Thoracic aorta (tissue), 2 donors: ENCODE measurements at places on chromosomes 12 and 14.

GRCh38 chr14:91038439-91038838 lies 22.0 kb downstream of the RPS6KA5 start:
- H3K36me3 ChIP-seq = no peaks in the 10 kb centered on the region
- no peak for DNase-seq
- H3K27me3 ChIP-seq = no peaks in the 10 kb centered on the region
- no peak overlapping the region for H3K27ac ChIP-seq

DNA sequence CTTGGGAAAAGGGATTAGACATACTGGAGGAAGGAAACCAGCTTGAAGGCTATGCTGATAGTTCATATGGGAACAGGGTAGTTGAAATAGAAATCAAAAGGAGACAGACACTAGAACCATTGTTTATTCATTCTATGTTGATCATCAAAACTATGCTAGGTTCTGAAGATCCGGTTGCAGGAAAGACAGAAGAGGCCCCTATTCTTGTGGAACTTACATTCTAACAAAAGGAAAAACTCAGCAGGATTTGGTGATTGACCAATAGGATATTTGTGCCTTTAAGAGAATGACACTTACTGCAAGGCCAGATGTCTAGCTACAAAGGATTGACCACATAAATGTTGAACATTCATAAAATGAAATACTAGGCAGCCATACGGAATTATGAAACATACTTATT lies 179.2 kb downstream of the AKAP6 start:
- H3K4me3 ChIP-seq = no peak overlapping the region
- peaks cover 43% of the 10 kb centered on the region for H3K4me1 ChIP-seq
- no peaks in the 10 kb centered on the region for H3K36me3 ChIP-seq
- DNase-seq = no peak
- peak overlapping the region; percentile 67 for H3K27ac ChIP-seq

DNA sequence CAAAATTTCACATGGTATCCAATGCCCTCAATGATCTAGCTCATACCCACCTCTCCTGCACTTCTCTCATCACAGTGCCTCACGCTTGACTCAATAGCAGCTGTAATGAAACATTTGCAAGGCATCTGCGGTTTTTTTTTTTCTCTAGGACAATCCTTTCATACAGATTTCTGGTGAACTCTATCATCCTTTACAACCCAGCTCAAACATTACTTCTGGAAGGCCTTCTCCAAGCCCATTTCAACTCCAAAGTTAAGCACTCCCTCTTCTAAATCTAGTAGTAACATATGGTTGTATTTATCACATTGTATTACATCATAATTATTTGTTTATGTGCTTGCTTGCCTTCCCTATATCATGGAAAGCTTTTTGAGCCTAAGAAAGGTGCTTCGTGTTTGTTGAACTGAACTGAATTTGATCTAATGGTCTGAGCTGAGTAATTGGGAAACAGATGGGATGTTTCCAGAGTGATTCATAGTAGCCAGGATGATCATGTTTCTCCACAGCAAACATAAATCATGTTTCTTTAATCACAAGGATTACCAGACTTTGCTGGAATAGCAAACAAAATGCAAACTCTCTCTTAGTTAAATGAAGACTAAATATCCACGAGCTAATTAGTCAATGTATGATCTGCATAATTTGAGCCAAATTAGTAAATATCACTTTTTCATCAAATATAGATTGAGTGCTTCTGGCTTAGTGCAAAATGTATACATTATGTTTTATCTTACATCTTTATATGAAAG lies 14.3 kb downstream of the CFL2 start:
- no peak overlapping the region for H3K27ac ChIP-seq
- no peaks in the 10 kb centered on the region for H3K36me3 ChIP-seq
- H3K4me3 ChIP-seq = no peak overlapping the region
- no peak for DNase-seq

GRCh38 chr14:33948145-33948868 lies 2.6 kb downstream of the EGLN3 start:
- peak overlapping the region; percentile 74 for H3K27ac ChIP-seq
- no peak for DNase-seq
- H3K4me1 ChIP-seq = peaks cover 34% of the 10 kb centered on the region

- DNase-seq = no peak
- no peaks in the 10 kb centered on the region for H3K36me3 ChIP-seq
- H3K27ac ChIP-seq = no peak overlapping the region
- H3K4me3 ChIP-seq = no peak overlapping the region
- H3K4me1 ChIP-seq = peaks cover 12% of the 10 kb centered on the region
Observed at GRCh38 chr12:8685051-8685450, 12.7 kb upstream of the RIMKLB start.

GRCh38 chr12:15591811-15592210 lies 197.4 kb downstream of the EPS8 start:
- H3K36me3 ChIP-seq = peaks cover 3% of the 10 kb centered on the region
- no peaks in the 10 kb centered on the region for H3K4me1 ChIP-seq
- H3K27ac ChIP-seq = no peak overlapping the region
- no peaks in the 10 kb centered on the region for H3K27me3 ChIP-seq
- H3K4me3 ChIP-seq = no peak overlapping the region
- DNase-seq = no peak

DNA sequence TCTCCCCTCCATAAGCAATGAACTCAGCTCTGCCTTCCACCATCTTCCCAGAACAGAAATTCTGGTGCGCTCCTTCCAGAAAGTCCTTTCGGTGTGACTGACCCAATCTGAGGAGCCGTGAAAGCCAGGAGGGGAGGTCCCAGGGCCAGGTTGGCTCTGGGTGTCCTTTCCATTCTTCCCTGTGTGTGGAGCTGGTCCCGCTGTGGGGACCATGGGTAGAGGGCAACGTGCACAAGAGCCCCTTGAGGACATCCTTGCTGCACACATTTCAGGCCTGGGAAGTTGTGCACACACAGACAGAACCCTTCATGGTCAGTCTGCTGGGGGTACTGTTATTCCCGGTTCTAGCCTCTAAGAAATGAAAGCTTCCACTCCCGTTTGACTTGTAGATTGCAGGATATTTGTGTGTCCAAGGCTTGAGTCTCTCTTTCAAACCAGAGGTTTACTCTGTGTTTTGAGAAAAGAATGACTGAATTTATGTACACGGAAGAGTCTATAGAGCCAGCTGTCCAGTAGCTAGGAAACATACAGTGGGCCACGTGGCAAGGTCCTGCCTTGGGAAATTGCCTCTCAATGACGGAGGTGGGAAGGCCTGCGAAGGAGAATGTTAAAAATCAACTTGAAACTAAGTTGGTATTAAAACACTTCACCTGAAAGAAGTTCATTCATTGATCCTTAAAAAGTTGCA lies 10.1 kb downstream of the NFKBIA start:
- DNase-seq = no peak
- peaks cover 12% of the 10 kb centered on the region for H3K4me1 ChIP-seq
- peaks cover 10% of the 10 kb centered on the region for H3K36me3 ChIP-seq
- H3K27me3 ChIP-seq = no peaks in the 10 kb centered on the region

DNA sequence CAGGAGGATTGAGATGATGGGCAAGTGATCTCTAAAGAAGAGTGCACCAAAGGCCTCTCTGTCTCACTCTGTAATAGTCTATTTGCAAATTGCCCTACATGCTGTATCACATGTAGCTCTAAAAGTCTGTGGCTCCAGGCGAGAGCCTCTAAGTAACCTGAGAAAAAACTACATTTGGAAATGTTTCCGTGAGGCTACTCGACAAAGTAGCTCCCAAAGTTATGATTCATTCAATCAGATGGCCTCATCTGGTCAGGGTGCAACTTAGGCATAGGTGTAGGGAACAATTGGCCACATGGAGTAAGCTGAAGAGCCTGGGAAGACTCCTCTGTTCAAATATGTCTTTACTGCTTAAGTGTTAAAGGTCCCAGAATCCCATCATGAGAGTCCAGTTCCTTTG lies 155.4 kb upstream of the PLEKHG7 start:
- H3K27ac ChIP-seq = no peak overlapping the region
- DNase-seq = no peak
- H3K36me3 ChIP-seq = no peaks in the 10 kb centered on the region
- H3K27me3 ChIP-seq = no peaks in the 10 kb centered on the region

- H3K36me3 ChIP-seq = no peaks in the 10 kb centered on the region
- no peaks in the 10 kb centered on the region for H3K27me3 ChIP-seq
Observed at GRCh38 chr12:117526757-117527478, 165.5 kb upstream of the NOS1 start.

GRCh38 chr12:64400041-64400440 lies 4.2 kb upstream of the XPOT start:
- no peak overlapping the region for H3K4me3 ChIP-seq
- H3K4me1 ChIP-seq = no peaks in the 10 kb centered on the region
- no peak overlapping the region for H3K27ac ChIP-seq
- no peaks in the 10 kb centered on the region for H3K36me3 ChIP-seq
- H3K27me3 ChIP-seq = no peaks in the 10 kb centered on the region

- H3K27me3 ChIP-seq = no peaks in the 10 kb centered on the region
- DNase-seq = no peak
- no peak overlapping the region for H3K4me3 ChIP-seq
- peaks cover 7% of the 10 kb centered on the region for H3K4me1 ChIP-seq
- H3K36me3 ChIP-seq = peaks cover 4% of the 10 kb centered on the region
- H3K27ac ChIP-seq = no peak overlapping the region
Observed at GRCh38 chr12:47965581-47965980, 2.2 kb downstream of the TMEM106C start.

DNA sequence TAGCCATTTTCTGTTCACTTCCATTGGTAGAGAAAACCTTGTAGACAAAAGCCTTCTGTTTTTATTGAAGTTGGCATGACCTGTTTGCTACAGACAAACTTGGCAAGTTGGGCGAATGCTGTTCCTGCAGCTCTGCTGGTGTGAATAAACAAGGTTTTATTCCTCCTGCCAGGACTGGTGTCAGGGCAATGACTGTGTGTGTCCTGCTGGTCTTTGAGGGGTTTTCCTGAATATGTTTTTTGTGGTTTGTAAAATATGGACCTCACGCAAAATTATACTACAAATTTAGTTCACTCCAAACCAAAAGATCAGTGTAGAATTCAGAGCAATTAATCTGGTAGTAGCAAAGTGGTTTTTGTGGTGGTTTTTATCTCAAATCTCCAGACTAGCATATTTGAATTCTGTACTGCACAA lies 140.8 kb downstream of the ERC1 start:
- H3K4me1 ChIP-seq = peaks cover 5% of the 10 kb centered on the region
- no peak overlapping the region for H3K4me3 ChIP-seq
- DNase-seq = no peak
- H3K27me3 ChIP-seq = no peaks in the 10 kb centered on the region
- H3K27ac ChIP-seq = no peak overlapping the region

DNA sequence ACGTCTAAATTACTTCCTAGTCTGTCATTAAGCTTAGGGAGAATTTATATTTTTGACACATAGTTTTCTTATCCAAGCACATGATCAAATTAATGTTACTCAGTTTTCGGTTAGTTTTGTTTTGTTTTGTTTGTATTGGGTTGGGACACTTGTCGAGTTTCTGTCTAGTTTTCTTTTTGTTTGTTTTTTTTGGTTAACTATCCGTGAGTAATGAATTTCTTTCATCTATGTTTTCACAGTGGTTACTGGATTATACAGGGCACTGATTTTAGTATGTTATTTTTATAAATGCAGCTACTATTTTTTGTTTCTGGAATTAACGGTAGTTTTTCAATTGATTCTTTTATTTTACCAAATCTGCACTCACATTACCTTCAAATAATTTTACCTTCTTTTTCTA lies 2.7 kb downstream of the KLRF1 start:
- no peaks in the 10 kb centered on the region for H3K36me3 ChIP-seq
- no peak overlapping the region for H3K27ac ChIP-seq
- no peaks in the 10 kb centered on the region for H3K27me3 ChIP-seq
- no peak for DNase-seq
- no peaks in the 10 kb centered on the region for H3K4me1 ChIP-seq
- no peak overlapping the region for H3K4me3 ChIP-seq

DNA sequence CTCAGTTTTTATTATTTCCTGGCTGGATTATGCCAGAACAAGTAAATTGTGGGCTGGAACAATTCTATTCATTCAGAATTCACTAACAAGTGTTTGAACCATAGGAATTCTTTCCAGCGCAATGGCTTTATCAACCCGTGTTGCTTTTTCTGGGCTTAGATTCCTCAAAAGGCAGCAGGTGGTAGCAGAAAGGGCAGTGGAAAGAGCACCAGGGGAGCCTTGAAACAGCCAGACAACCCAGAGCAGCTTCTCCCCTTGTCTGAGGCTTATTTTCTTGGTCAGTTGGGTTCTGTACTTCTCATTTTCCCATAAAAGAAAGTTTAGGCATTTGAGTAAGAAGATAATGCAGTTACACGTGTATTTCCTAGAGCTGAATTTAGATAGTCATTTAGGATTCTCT lies 130.7 kb downstream of the OTOGL start:
- no peak for DNase-seq
- H3K4me1 ChIP-seq = peaks cover 15% of the 10 kb centered on the region
- H3K36me3 ChIP-seq = no peaks in the 10 kb centered on the region
- no peaks in the 10 kb centered on the region for H3K27me3 ChIP-seq
- H3K27ac ChIP-seq = no peak overlapping the region

- H3K4me1 ChIP-seq = no peaks in the 10 kb centered on the region
- peaks cover 56% of the 10 kb centered on the region for H3K36me3 ChIP-seq
- H3K4me3 ChIP-seq = no peak overlapping the region
- no peak overlapping the region for H3K27ac ChIP-seq
- no peak for DNase-seq
- H3K27me3 ChIP-seq = no peaks in the 10 kb centered on the region
Observed at GRCh38 chr12:119679081-119679480, 11.1 kb downstream of the PRKAB1 start.

DNA sequence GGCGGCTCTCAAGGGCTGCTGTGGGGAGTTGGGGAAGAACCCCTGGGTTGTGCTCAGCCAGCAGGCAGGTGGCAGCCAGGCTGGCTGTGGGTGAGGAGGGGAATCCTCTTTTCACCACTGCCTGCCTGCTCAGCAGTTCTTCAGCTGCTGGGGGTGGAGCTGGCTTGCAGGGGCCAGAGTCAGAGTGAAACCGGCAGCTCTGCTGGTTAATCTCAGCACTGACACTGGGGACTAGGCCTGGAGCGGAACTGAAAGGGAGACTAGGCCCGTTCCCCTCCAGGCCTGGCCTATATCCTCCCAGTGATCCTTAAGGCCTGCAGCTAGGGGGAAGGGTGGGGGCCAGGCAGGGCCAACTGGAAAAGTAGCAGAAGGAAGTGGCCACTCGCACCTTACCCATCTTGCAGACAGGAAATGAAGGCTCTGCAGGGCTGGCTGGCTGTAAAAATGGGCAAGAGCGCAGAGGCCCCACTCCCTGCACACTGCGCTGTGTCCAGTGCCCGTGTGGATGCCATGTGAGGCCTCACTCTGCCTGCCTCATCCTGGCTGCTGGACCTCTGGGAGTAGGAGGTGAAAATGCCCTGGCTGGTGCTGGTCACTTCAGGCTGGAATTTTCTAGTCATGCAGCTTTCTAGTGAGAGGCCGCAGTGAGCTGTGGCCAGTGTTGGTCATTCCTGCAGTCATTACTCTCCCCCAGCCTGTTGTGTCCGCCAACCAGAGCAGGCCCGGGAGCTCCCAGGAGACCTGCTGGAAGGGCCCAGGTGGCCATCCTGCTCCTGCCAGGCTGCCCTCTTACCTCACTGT lies 39.4 kb downstream of the SH2B3 start:
- no peaks in the 10 kb centered on the region for H3K27me3 ChIP-seq
- peaks cover 21% of the 10 kb centered on the region for H3K36me3 ChIP-seq
- no peak overlapping the region for H3K4me3 ChIP-seq
- peak overlapping the region; percentile 34 for H3K27ac ChIP-seq
